ENCODE measurements at places on chromosomes 6 and 20.

DNA sequence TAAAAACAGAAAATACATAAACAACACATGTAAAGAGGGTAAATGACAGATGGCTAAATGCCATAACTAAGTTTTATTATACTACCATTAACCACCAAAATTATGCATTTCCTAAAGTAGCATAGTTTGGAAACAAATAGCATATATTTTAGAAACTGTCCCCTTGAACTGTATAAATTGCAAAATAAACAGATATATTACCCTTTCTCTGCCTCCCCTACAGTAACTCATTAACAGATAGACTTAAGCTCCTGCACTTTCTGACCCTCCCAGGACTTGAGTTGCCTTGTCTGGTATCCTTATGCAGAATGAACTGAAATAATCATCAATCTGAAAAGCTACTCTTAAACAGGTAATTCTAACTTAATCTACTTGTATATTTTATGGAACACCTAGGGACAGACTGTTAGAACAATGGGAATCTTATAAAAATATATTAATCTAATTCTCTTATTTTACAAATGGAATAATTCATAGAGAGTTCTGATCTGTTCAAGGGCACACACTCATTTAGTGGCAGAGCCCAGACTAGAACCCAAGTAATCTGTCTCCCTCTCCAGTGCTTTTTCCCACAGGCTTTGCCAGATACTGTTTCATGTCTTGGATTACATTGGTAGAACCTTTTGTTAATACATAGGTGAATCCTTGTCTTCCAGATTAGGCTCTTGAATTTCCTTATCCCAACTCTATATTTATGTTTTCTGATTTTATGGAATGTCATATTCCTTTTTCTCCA lies 50.6 kb upstream of the LOC128125822 start:
- no peak for DNase-seq

DNA sequence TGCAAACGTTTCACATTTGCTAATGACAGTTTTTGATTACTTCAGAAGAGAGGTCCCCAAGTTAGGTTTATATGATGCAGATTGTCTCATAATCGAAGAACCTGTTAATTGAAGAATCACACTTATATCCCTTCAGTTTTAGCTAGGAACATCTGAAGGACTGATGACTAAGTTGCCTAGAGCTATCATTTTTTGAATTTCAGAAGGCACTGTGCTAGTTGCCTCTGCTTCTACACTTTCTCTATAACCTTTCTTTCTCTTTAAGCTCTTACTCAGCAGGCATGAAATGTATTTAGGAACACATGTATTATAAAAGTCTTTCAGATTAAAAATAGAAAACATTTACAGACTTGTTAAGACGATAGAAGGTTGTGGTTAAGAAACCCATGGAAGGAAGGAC lies 14.4 kb upstream of the GJE1 start:
- no peak for DNase-seq

GRCh38 chr6:3618642-3619041 lies 132.9 kb downstream of the PXDC1 start:
- DNase-seq: no peak

- DNase-seq: no peak
Measured at GRCh38 chr6:17466707-17467106, 73.3 kb downstream of the CAP2 start.

DNA sequence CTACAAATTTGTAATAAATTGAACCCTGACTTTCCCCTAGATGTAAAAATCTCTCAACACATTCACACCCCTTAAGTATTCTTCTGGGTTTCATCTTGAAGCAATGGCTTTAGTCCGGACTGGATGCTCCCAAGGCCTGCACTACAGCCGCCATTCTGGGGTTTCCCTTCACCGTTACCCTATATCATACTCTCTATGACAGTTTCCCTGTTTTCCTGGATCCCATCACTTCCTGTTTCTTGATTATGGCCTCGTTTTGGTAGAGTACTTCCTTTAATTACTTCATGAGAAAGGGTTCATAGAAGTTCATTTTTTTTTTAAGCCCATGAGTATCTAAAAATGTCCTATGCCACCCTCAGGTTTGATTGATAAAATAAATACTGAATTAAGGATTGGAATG lies 11.7 kb downstream of the FIG4 start:
- no peak for DNase-seq

DNA sequence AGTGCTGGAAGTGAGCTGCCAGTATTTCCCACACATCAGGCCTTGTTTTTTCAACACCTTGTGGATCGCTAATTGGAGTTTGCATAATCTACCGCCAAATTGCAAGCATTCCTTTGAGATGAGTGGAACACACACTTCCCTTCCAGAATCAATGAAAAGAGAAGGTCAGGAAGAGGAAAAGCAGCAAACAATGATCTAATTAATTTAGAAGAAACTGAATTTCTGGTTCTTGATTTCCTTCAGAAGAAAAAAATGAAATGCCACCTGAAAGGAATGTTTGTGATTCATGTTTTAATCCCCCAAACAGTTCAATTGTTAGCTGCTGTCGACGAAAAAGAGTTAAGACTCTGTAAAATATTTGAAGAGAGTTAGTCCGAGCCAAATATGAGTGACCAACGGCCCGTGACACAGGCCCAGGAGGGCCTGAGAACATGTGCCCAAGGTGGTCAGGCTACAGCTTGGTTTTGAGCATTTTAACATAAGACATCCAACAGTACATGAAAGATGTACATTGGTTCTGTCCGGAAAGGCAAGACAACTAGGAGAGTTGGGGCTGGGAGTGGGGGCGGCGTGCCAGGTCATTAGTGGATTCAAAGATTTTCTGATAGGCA lies 182.3 kb downstream of the MTFR2 start:
- DNase-seq: no peak

DNA sequence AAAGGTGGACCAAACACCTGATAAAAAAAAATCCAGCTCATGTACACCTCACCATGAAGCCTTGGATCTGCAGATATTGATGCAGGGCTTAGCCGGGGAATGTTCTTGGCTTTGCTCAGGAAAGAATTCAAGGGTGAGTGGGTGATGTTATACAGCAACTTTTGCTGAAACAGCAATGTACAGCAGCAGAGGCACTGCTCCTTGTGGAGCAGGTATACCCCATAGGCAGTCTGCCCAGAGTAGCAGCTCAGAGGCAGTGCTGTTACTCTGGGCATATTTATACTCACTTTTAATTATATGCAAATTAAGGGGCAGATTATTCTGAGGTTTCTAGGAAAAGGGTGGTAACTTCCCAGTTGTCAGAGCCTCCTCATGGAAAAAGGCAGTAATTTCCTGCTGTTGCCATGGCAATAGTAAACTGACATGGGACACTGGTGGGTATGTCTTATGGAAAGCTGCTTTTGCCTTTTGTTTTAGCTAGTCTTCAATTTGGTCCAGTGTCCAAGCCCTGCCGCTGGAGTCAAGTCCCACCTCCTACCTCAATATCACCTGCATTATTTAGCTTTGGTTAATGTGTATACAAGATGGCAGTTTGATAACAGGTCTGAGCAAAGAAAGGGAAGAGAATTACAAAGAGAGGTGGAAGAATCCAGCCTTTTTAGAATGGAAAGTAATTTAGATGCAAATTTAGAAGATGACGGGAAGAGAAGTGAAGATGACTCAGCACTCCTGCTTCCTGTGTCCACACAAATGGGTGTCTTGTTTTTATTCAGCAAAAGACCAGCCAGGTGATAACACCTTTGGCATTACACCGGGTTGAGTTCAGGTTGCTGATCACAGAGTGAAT lies 110.1 kb upstream of the JAG1 start:
- peak; percentile 54 for DNase-seq

GRCh38 chr20:20233041-20233514 lies 134.8 kb upstream of the INSM1 start:
- DNase-seq: no peak

DNA sequence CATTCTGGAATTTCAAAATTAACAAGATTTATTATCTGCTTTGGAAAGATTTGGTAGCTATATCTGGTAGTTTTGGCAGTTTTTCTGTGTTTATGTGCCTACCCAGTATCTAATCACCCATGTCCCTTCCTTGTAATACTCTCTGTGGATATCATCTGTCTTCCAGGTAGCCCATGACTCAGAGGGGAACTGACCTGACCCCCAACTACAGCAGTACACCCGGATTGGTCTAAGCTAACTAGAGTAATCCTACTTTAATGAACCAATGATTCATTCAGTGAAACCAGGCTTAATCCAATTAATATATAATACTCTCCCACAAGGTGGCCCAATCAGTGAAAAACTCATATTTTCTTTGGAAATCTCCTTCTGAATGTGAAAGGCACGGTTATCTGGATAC lies 295.3 kb upstream of the SULF2 start:
- no peak for DNase-seq

DNA sequence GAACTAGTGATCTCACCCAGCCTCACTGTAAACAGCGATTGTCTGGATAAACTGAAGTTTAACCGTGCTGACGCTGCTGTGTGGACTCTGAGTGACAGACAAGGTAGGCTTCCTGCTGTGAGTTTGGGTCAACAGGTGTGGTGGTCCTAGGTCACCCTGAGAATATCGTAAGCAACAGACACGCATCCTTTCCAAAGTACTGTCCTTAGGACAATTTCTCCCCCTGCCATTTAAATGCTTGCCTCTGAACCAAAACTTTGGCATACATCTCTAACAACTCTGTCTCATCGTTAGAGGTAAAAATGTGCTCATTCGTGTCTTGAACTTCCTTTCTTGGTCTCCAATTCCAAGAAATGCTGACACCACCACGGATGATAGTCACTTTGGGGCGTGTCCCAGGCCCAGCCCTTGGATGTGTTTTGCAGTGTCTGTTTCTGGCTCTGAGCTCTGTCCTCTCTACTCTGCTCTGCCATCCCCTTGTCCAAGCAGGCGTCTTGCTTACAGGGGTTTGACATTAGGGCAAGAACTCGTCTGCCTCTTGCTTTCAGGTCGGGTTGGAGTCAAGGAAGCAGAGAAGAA lies 95.5 kb downstream of the EYA2 start:
- no peak for DNase-seq

GRCh38 chr6:30769853-30770524 lies 25.6 kb upstream of the IER3 start:
- DNase-seq: no peak

- no peak for DNase-seq
Measured at GRCh38 chr6:78363688-78364087, 503.7 kb upstream of the IRAK1BP1 start.

- DNase-seq: no peak
Measured at GRCh38 chr6:128704601-128705000, 178.3 kb upstream of the LAMA2 start.

- DNase-seq: no peak
Measured at GRCh38 chr20:16419138-16419715, 154.0 kb downstream of the KIF16B start.

DNA sequence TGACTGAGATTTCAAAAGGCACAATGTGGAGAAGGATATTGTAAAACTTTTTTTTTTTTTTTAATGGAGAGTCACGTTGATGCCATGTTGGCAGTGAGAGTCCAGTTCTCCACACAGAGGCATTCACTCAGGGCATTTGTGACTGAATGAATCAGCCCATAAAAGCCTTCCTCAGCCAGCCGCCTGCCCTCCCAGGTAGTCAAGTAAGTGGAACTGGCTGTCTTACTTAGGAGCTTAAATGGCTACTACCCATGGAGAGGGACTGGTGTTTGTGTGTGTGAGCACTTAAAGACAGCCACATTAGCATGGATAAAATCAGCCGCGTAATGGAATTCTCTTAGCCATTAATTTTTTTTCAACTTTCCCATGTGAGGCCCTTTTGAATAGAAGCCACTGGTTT lies 12.6 kb downstream of the AAR2 start:
- no peak for DNase-seq

DNA sequence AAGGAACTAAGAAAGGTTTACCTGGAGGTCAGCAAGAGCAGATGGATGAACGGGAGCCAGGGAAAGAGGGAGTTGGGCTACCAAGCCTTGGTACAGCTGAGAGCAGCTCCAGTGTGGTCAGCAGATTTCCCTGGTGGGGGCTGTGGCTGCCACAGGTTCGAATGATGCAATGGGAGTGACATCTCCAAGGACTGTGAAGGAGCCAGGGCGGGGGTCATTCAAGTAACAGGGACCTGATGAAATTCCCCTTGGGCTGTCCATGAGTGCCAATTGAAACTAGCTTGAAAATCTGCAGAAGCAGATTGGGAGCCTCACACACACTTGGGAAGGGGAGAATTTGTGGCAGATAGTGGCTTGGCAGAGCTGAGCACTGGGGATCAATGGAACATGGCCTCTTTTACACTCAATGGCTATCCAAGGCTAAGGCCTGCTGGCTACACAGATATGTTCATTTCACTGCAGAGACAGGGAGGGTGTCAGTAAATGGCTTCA lies 247.0 kb upstream of the ECI2 start:
- no peak for DNase-seq

DNA sequence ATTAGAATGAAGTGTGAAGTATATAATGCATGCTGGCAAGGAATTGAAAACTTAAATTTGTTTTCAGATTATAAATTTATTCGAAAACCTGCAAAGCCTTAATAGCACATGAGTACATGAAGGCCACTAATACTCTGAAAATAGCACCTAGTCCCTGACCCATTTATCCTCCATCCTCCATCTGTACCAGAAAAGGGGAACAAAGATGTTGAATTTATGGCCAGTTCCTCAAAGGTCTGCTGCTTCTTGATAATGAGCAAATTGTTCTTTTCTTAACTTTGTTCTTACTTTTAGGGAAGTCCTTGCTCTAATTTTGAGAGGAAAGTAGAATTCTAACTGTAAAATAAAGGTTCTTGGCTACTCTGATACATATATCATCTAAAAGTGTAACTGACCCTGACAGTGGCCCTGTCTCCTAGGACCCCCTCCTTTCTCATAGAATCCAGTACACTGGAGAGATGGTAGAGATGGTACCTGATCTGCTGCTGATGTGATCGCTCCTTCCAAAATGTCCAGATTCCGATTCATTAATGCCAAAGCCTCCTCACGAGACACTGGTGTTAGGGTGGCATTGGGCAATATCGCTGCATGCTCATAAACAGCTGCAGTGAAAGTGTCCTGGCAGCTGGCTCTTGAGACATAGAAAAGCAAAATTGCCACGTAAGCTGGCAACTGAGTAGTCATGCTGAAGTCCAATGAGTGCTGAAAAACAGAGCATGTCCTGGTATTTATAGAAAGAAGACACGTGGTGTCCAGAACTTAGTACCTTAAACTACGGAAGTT lies at the start of gene VNN1:
Gene VNN1, minus strand, starts transcription at position 704 of the 783 bp plus-strand sequence. Its CDS starts 20 bp downstream, at position 684.
- peak; percentile 71 for DNase-seq

GRCh38 chr6:45836984-45837383 lies 178.7 kb downstream of the CLIC5 start:
- no peak for DNase-seq

DNA sequence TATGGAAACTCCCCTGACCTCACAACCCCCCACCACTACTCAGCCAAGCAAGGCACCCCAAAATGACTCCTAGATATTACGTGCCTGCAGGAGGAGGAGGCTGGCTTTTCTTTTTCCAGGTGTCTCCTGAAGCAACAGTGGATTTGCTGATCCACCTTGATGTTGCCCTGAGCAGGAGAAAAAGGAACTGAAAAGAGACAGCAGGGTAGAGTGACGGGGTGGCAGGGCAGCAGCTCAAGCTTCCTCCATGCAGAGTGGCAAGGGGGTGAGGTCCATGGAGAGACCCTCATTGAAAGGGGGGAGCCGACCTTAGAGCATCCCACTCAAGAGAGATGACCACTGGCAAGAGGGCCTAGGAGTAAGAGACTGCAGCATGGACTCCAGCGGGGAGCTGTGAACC lies 112.0 kb upstream of the SIRPA start:
- DNase-seq: no peak

- peak; percentile 17 for DNase-seq
Measured at GRCh38 chr6:149235130-149235561, 82.4 kb upstream of the TAB2 start.

- DNase-seq: no peak
Measured at GRCh38 chr6:28488916-28489365, 26.7 kb downstream of the GPX6 start.

- DNase-seq: peak; percentile 55
Measured at GRCh38 chr6:63395381-63395780, 75.6 kb upstream of the LGSN start.

GRCh38 chr6:99350573-99350972 lies 1.1 kb upstream of the FAXC start:
- no peak for DNase-seq
